Heart left ventricle (tissue), 16 donors: ENCODE measurements at places on chromosomes 6 and 20.

- no peak for DNase-seq
Observed at GRCh38 chr20:52996658-52997057, 24.5 kb downstream of the TSHZ2 start.

- no peak for DNase-seq
Observed at GRCh38 chr6:112036088-112036637, 17.7 kb upstream of the CCN6 start.

DNA sequence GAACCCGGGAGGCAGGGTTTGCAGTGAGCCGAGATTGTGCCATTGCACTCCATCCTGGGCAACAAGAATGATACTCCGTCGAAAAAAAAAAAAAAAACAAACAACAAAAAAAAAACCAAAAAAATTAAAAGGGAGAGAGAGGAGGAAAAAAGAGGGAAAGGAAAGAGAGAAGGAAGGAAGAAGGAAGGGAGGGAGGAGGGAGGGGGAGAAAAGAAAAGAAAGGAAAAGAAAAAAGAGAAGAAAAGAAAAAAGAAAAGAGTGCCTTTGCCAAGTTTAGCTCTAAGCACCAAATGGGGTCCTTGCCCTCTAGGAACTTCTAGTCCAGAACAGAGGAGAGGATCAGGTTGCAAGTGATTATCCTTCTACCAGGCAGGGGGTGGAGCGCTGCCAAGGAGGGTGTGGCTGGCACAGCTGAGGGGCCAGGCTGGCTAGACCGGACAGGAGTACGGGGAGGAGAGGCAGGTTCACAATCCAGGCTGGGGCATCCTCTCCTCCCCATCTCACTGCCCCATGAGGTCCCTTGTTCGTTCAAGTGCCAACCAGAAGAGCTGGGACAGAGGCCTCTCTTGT, 19.1 kb downstream of the GNAS start:
- DNase-seq = no peak

DNA sequence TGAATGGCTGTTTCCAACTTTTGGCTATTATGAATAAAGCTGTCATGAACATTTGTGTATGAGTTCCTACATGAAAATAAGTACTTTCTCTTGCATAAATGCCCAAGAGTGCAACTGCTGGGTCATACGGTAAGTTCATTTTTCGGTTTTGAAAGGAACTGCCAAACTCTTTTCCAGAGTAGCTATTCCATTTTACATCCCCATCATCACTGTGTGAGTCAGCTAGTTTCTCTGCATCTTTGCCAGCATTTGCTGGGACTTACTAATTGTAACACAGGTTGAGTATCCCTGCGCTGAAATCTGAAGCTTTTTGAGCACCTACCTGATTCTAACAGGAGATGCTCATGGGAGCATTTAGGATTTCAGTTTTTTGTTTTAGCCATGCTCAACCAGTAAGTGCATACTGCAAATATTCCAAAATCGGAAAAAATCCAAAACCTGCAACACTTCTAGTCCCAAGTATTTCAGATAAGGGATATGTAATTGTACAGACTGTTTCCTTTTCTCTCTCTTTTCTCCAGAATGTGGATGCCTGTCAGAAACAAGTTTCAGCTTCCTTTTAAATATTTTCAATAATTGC, 118.4 kb downstream of the DTNBP1 start:
- DNase-seq = no peak

GRCh38 chr20:33871362-33871761, 60.2 kb downstream of the CHMP4B start:
- DNase-seq = no peak

GRCh38 chr6:137389150-137389704, 105.0 kb downstream of the OLIG3 start:
- no peak for DNase-seq

- DNase-seq = no peak
Observed at GRCh38 chr6:156587751-156588301, 189.4 kb upstream of the ARID1B start.
